ENCODE measurements at places on chromosomes 1 and 21.

DNA sequence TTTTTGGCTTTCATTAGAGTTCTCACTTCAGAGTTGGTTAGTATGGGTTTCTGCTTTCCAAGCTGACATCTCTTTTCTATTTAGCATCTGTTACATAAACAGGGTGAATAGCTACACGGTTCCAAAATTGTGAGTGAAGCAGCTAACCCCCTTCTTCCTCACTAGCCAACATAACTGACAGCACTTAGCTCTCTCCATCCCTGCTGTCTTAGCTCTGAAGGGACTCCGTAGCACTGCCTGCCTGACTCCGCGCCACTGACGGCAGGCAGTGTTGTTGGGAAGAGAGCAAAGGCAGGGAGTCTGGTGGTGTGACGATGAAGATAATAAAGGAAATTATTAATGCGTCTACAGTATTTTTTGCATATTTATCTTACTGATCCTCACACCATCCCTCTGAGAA lies 247.0 kb downstream of the PTBP2 start:
- DNase-seq = no peak

DNA sequence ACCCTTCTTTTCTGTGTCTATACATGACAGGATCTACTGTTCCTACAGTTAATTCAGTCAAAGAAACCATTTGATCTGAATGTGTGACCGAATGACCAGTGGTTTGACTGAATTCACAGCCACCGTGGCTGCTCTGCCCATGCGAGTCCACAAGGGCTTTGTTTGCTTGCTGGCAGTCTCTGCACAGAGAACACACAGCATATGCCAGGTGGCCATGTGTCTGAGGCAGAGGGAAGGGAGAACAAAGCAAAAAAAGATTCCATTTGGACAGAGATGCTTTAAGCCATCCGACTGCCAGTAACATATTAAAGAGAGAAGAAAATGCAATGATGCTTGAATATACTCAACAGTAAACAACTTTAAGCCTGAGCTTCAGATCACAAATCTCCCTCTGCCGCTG lies 737.8 kb upstream of the CXADR start:
- DNase-seq = peak; percentile 52

- no peak for DNase-seq
Observed at GRCh38 chr1:208230668-208231529, 13.3 kb downstream of the PLXNA2 start.

DNA sequence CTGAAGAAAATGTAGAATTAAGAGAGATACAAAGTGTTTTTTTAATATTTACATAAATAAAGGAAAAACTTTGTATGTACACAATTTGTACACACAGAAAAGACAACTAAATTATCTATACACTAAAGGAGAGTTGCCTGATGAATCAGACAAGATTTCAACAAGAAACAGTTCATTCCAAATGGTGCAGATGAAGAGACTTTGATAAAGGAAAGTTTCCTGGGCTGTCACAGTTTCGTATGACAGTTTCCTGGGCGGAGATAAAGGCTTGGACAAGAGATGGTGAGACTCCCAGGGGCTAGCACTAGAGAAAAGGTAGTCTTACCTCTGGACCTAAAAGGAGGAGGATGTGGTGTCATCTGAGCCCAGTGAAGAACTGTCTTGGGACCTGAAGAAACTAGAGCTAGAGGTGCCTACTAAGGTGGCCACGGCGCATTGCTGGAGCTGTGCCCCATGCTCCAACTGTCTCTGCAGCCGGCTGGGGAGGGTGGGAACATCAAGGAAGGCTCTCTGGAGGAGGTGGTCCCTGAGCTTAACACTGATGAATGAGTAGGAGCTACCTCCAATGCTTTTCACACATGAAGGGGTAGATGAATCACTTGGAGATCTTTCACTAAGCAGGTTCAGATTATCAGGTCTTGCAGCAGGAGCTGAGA lies 32.2 kb downstream of the ETS2 start:
- no peak for DNase-seq

GRCh38 chr1:33121728-33122127 lies 40.8 kb downstream of the AZIN2 start:
- DNase-seq = no peak

DNA sequence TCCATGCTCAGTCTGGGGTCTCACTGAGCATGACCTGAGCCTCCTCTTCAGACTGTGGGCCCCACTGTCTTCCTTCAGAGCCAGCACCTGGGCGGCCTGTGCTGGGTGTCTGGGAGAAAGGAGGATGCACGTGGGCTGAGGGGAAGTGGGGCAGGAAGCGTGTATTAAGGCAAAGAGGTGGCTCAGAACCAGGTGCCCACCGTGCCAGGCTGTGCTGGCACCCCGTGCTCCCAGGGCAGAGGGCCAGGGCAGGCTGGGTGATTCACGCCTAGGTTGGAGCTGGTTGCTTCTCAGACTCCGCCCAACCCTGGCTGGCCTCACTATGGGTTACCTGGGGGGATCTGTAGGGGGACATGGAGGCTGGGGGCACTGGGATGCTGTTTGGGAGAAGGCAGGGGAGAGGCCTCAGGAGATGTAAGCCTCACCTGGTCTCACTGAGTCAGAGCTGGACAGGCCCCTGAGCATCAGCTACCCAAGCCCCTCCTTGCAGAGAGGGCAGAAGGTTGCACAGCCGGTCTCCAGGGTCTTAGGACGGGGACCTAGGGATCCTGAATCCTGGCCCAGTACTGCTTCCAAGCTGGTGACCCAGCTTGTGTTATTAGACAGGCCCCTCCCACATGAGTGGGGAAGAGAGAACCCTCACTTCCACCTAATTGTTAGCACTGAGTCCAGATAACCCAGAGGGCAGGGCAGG lies 18.6 kb upstream of the PADI1 start:
- no peak for DNase-seq

DNA sequence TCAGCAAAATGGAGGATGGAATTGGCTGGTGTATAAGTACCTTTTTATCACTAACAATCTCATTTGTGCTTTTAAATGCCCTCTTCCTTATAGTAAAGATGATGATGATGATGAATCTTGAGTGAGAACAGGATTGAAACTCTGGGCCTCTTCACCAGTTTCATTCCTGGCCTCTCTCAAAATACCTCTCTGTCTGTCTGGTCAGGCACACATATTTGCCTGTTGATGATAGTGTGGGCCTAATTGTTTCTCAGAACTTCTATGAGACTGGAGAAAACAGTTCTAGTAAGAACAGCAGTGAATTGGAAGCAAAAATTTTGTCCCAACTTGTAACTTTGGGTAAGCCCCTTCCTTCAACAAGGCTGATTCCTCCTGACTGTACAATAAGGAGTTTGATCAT lies 94.4 kb upstream of the RGS4 start:
- no peak for DNase-seq

DNA sequence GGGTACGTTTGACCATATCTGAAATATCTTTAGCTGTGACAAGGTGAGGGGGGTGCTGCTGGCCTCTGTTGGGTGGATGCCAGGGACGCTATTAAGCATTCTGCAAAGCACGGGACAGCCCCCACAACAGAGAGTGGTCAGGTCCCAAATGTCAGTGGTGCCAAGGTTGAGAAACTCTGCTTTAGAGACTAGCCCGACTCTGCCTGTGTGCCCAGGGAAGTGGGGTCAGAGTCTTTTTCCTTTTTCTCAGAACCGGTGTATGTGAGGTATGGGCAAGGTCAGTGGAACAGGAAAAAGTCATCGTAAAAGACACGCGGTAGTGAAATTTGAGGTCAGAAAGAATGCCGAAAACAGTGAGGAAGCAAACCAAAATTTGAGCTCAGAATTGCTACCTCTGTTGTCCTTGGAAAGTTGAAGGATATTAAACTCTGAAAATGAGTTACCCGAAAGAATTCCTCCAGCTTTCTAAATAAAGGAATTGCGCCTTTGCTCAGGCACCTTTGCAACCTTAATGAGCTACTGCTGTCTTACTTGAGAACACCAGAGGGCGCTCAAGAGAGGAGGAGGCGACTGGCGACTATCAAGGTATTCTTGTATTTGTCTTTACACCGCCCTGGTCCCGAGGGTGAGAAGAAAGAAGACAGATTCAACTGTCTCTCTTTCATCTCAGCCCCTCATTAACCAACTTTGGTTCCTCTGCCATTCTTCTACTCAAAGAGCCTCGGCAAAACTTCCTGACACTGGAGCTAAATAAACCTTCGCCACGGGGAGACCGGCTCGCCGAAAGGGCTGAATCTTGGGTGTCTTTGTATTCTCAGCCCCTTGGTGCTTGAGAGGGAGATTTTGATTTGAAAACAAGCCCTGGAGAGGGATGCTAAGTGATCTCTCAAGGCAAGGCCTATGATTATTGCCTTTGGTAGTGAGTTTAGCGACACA lies 85.4 kb upstream of the OLIG2 start:
- peak; percentile 28 for DNase-seq

DNA sequence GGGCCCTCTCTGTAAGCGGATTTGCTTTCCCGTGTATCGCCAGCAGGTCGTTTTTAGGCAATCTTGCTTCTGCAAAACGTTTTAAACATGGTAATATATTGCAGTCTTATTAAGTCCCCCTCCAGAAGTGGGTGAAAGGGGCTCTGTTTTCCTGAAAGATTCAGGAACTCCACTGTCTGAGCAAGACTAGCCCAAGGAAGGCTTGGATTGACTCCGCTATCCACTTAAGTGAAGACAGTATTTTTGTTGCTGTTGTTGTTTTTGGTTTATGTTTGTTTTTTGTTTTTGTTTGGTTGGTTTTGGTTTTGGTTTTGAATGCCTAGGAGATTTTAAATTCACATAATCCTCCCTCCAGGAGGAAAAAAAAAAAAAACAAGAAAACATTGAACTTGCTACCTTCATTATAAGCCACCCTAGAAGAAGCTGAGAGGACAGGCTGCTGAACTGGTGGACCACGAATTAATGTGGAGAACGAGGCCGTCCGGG lies 29.1 kb upstream of the NFIA start:
- no peak for DNase-seq

- DNase-seq = no peak
Observed at GRCh38 chr1:1537626-1538250, 2.7 kb downstream of the TMEM240 start.

GRCh38 chr1:155913969-155914757 lies 3.0 kb upstream of the RIT1 start:
- no peak for DNase-seq

GRCh38 chr1:206935491-206936067 lies 10.7 kb downstream of the PIGR start:
- DNase-seq = no peak

DNA sequence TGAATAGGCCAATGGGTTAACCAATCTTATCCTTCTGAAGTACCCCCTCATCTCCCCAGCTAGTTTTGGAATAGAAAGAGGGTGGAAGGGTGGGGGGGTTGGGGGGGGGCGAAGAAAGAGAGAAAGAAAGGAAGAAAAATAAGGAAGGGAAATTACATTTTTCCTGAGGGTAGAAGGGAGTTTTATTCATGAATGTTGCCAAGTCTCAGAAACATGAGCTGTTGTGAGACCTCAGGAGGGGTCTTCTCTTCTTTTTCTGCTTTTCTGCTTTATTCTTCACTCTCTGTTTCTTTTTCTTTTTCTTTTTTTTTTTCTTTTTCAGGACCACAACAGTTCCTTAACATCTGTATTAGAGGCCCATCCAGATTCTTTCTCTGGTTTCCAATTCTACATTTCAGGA lies 6.0 kb upstream of the TRIM67 start:
- DNase-seq = no peak

DNA sequence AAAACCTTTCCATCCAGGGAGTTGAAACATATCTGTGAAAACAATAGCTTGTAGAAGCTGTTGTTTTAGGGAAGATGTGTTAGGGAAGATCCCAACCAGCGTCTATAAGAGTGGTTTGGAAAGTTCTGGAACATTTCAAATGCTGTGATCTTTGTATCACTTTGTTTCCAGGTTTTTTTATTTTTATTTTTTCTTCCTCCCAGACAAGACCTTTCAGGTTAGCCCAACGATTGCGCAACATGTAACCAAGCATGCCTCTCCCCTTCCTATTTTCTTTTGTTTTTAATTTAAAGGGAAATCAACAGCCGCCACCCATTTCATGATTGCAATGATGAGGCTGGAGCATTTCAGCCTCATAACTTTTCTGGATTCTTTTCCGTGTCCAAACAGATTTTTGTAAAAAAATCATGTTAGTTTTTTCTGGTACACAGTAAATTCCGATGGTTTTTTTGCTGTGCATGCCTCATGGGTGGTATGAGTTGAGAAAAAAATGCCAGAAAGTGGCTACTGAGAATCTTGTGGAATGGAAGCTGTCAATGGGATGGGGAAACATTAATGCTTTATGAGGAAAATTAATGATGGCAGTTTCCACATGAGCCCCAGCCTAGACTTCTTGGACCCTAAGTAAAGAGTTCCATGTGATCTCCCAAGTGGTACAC lies 109.3 kb downstream of the RUNX1 start:
- DNase-seq = no peak

DNA sequence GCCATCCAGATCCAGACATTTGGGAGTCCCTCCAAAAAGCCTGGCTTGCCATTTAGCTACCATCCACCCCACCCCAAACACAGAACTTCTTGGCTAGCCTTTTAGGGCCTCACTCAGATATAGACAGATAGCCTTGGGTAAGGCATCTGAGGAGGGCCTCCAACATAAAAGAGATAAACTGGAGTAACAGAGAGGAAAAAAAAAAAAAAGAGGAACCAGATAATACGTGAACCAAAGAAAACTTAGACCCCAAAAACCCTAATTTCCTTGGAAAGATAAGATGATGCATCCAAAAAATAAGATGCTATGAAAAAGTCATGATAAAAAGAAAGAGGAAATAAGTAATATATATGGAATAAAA lies 19.8 kb upstream of the LSS start:
- no peak for DNase-seq

DNA sequence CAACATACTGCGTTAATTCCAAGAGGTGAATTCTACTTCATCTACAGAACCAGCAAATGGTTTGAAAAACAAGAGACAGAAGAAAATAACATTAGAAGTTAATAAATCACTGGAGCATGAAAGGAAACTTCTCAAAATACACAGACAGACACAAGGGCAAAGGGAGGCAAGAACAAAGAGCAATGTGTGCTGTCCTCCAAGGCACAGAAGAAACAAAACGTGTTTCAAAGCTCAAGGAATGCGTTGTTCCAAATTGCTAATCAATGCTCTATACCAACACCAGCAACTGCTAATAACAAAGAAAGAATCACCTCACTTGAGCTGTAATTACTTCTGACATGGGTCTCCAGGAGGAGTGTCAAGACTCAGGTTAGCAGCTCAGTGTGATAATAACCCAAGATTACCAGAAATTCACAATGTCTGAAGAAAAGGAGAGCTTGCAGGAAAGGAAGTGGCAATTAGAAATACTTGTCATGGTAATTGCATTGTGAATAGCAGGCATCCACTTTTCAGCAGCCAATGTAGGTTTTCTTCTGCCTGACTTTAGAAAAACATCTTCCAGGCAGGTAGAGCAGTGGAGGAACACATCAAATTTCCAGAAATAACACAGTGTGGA lies 175.4 kb downstream of the SEC16B start:
- DNase-seq = no peak

GRCh38 chr1:235006816-235007215 lies 121.8 kb downstream of the TOMM20 start:
- DNase-seq = no peak

Measured in amygdala (tissue), 56 donors.